Naive thymus-derived CD4-positive, alpha-beta T cell (primary cell): ENCODE measurements at places on chromosomes 13 and 19. TPM values are rescaled to one million over a fixed set of nuclear protein-coding genes. Genes with fewer than 3 reads are reported as not detected.

DNA sequence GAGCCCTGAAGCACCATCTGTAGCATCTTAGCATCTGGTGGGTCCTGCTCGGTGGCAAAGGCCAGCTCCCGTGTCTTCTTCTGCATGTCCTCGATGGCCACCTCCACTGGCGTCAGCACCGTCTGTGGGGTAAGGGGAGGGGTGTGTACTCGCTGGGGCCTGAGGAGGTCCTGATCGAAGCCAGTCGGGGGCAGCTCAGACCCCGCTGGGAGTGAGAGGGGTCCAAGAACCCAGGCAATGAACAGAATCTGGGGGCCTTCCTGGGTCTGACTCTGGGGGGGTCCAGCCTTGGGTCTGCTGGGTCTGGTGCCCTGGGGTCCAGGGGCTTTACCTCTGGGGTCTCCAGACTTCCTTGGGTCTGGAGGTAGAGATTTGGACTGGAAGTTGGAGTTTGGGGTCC, 3.6 kb upstream of the KANK2 start:
- no peak for DNase-seq

- DNase-seq, result no peak
These were observed 26.5 kb downstream of the CAPS start for GRCh38 chr19:5940260-5941208.

DNA sequence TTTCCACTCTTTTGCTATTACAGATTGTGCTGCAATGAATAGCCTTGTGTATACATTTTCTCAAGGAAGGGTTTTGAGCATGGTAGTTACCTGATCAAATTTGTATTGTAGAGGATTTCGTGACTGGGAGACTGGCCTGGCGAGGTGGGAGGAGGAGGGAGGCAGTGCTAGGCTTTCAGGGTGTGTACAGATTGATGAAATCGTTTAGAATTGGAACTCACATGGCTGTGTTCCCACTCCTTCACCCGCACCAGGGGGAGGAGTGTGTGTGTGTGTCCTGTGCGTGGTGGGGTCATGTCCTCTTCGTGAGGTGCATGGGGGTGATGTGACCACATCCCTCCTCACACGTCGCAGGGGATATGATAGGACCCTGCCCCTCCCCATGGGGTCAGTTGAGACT, 8.3 kb downstream of the PGLYRP1 start:
- DNase-seq, result no peak

DNA sequence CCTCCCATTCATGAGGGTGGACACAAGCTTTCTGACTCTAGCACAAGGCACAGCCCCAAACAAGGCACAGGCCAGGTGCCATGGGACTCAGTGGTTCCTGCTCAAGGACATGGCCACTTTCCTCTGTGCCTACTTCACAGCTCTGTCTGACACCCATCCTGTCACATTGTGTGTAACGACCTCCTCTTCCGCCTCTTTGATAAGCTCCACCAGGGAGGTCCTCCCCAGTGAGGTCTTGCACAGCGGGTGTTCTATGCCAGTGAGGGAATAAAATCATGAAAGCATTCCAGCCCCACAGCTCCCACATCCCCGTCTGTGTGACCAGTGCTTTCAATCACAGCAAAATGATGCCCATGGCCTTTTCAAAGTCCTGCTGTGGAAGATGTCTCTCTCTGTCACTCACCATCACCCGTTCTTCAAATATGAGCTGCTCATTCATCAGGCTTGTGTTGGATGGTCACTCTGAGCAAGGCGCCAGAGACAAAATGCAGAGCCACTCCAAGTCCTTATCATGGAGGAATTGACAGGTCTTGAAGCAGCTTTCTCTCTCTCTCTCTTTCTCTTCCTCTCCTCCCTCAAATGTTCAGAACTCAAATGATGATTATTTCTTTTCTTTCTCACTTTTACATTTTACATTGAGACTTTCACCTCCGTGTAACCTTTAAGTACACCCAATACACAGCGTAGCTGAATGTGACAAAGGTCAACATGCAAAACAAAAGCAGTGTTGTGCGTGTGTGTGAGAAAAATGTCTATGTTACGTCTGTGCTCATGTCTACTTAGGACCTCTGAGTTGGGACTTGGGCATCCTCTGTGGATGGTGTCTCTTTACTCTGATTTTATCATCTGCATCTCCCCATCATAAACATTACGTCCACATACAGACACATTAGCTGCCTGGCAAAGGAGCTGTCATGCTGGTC, 8.0 kb upstream of the SPATA13 start:
- DNase-seq, result no peak

GRCh38 chr13:69947582-69947981, 160.0 kb upstream of the ATXN8OS start:
- DNase-seq, result no peak

DNA sequence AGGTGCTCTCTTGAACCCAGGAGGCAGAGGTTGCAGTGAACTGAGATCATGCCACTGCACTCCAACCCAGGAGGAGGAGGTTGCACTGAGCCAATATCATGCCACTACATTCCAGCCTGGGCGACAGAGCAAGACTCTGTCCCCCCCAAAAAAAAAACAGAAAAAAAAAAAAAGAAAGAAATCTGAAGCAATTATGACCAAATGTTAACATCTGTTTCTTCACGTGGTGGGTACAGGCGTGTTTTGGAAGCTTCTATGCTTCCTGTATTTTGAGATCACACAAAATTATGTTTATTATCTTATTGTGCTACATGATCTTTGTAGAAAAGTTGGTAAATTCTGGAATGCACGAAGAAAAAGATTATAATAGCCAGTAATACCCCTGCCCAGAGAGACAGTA, 2.7 kb upstream of the ACP5 start:
- DNase-seq, result no peak

GRCh38 chr13:76579701-76580100, 306.5 kb downstream of the KCTD12 start:
- no peak for DNase-seq

DNA sequence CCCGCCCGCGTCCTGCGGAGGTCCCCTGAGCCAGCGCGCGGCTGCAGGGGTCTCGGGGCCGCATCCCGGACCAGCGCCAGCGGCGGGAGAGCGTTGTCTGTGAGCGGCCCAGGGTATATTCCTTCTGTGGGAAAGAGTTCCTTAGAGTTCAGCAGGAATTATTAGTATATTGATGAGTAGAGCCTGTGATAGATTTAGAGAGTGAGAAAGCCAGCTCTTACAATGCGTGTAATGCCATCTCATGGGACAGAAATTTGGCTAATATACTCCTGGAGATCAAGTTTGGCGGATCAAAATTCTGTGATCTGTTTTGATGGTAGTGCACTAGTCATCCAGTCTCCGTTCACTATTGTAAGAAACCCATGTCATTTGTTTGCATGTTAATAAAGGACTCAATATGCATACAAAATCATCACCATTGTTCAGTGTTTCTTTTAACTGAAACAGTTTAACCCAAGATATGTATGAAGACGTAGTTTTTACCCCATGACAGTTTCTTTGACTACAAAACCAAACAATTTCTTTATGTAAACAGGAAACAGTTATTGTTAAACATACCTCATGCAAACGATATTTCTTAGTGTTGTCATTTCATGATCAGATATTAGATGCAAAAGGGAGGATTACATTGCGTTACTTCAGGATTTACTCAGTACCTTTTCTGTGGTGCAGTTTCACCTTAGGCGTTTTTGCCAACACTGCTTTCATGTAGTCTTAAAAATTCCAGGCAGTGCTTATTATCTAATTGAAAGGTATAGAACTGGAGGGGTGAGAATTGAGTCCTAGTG, 9.9 kb downstream of the TNFRSF19 start:
- DNase-seq, result no peak

DNA sequence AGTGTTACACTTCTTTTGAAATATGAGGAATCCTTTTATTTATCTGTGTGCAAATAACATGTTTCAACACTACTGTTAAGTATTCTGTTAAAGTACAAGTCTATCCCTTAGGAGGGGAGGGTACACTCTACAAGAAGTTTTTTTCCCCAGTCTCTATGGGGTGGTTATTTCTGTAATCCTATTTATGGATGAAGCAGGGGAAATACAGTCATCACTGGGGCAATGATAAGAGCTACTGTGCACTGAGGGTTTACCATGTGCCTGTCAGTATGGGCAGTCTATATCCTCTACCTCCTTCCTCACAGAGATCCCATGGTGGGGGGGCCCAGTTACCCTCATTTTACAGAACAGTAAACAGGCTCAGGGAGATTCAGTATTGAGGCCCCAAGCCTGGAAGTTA, 16.6 kb upstream of the TRIM13 start:
- DNase-seq, result no peak

- no peak for DNase-seq
These were observed 5.9 kb downstream of the RTBDN start for GRCh38 chr19:12828494-12828893.

- no peak for DNase-seq
These were observed 27.9 kb upstream of the EEF1AKMT1 start for GRCh38 chr13:20801707-20802106.

DNA sequence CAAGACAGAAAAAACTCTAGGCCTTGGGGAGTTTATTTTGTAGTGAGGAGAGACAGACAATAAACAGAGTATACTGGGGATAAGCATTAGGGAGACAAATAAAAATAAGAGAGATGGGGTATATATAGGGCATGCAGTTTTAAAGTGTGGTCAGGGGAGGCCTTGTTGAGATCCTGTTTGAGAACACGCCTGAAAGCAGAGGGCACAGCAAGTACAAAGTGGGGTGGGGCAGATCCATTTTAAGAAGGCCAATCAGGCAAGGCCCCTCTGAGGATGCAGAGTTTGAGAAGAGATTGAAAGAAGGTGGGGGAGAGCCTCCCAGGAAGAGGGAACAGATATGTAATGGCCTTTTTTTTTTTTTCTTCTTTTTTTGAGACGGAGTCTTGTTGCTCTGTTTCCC, 2.1 kb downstream of the PPP2R1A start:
- no peak for DNase-seq

- DNase-seq, result no peak
These were observed at the start of gene PLVAP for GRCh38 chr19:17376935-17377600. Gene PLVAP, minus strand, starts transcription at chr19:17377342. Its CDS starts 54 bp downstream, at chr19:17377288.

GRCh38 chr19:36573895-36574720, 1.0 kb upstream of the ZNF529 start:
- no peak for DNase-seq

DNA sequence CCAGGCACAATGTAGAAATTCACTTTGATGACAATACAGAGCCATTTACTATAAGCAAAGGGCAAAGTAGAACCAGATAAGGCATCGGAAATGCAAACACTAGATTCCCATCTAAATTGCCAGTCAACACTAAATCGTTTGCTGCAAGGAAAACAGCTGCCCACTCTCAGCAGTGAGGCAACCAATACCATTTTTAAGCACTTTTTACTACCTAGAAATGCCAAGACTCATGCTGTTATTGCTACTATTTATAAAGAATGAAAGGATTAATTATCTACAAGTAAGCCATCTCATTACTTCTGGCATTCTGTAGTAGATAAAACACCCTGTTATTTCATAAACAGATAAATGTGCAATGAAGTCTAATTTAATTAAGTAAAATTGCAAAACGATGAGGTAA, 422.0 kb downstream of the FGF14 start:
- no peak for DNase-seq

DNA sequence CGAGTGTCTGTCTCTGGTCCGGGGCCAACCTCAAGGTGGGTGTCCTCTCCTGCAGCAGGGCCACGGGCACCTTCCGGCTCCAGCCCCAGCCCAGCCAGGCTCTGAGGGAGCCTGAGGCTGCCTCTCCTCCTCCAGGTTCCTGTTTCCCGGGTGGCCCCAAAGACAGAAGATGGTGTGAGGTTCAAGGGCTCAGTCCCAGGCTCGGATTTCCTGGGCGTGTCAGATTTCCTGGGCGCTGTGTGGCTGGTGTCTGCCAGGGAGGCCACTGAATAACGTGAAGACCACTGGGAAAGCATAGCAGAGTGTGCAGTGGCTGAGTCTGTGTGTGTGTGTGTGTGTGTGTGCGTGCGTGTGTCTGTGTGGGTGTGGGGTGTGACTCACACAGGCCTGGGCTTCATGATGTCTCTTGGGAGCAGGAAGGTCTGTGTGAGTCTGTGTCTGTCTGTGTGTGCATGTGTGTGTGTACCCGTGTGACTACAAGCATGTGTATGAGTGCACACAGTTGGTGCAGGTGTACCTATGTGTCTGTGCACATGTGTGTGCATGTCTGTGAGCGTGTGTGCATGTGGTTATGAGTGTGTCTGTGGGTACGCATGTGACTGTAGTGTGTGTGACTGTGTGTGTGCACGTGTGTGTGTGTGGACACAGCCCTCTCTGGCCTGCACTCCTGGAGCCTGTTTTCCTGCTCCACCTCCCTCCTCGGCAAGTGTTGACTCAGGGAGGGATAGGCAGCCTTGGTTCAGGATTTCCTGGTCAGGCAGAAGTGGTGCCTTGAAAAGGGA, 28.3 kb downstream of the CEBPA start:
- DNase-seq, result no peak

- no peak for DNase-seq
These were observed 94.3 kb upstream of the MBNL2 start for GRCh38 chr13:97127842-97128241.

GRCh38 chr13:66840621-66841020, 389.5 kb downstream of the PCDH9 start:
- no peak for DNase-seq

DNA sequence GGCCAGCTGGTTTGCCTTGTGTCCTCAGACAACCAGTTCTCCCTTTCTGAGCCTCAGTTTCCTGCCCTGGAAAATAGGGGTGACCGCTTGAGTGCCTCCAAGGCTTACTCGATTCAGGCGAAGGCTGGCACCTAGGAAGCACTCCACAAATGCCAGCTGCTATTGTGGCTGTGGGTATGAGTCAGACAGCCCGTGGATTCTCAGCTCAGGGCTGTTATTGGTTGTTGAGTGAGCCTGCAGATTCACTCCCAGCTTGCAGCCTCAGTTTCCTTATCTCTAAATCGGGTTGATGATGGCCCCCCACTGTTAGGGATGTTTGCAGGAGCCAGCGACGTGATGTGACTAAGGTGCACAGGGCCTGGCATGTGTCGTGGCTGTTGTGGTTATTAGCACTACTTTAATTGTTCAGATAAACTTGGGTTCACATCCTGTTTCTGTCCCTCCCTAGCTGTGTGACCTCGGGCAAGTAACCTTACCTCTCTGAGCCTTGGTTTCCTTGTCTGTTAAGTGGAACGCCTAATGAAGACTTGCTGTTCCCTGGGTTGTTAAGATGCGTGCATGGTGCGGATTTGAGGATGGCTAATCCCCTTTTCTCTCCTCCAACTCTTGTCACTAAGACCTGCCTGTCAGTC, 2.4 kb downstream of the MARK4 start:
- no peak for DNase-seq

KLHL1 gene
- total RNA-seq, result not detected

ZNF473 gene
- total RNA-seq, result 7.5 and 9.6 TPM in 2 replicates

CEACAM16 gene
- total RNA-seq, result not detected

DIAPH3 gene
- 15.6 and 17.5 TPM in 2 replicates for total RNA-seq

CEACAM19 gene
- total RNA-seq, result 2.1 TPM

FAM124A gene
- total RNA-seq, result 0.84 and 0.85 TPM in 2 replicates

TMIGD2 gene
- 50.5 TPM for total RNA-seq

ATP12A gene
- 0.39 and 0.48 TPM in 2 replicates for total RNA-seq

F7 gene
- not detected for total RNA-seq

NOTCH3 gene
- 0.19 TPM for total RNA-seq

UBE2M gene
- 92.1 and 96.3 TPM in 2 replicates for total RNA-seq

STX10 gene
- 76.2 TPM for total RNA-seq
